ENCODE measurements at places on chromosomes 12 and 14. TPM values are rescaled to one million over a fixed set of nuclear protein-coding genes. Genes with fewer than 3 reads are reported as not detected.
A peak's percentile ranks its signal among the peaks of the same experiment; 100 is the strongest.

EMC9 gene
- total RNA-seq = 38.9 TPM

C1QL4 gene
- not detected for total RNA-seq

TAC3 gene
- 0.48 TPM for total RNA-seq

DNA sequence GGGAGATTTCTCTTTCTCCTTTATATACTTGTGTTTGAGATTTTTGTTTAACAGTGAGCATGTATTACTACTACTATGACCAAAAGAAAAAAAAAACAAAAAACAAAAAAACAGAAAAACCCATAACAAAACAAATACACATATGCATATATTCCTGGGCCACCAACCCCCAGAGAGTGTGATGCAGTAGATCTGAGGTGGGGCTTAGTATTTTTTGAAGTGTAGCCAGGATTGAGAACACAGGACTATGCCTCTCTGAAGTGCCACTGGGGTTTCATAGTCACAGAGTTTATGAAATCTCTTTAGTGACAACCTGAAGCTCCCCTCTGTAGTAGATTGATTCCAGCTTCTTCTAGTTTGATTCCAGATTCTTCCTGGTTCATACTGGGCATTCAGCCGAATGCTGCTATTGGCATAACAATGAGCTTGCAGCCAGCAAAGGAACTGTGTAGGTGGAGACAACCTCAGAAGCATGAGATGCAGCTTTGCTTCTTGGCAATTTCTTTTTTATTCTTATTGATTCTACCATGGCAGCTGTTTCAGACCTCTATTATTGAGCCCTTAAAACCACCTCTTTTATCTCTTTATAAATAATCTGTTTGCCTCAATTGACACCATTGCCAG, 15.5 kb upstream of the ANO4 start:
- H3K4me3 ChIP-seq = no peak overlapping the region
- H3K27me3 ChIP-seq = no peaks in the 10 kb centered on the region
- H3K27ac ChIP-seq = no peak overlapping the region
- no peak for DNase-seq
- H3K4me1 ChIP-seq = no peaks in the 10 kb centered on the region

CPNE6 gene
- total RNA-seq = not detected

DNA sequence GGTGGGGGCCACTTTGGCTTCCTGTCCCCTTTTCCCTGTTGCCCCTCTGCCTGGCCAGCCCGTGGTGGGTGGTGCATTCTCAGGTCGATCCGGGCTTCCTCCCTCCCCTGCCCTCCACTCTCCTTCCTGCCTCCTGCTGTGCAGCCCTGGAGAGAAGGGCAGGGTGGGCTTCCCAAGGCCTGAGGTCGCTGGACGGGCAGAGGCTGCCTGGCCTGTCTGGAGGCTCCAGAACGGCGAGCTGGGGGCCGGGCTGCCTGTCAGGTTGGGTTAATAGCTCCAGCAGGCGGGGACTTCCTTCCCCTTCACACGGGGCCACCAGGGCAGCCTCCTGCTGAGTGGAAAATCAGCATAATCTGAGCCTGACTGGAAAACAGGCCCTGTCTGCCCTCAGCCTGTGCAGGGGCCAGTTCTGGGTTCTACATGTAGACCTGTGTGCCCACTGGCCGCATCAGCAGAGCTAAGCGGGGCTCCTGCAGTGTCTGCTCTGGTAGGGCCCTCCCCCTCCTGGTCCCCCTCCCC, 11.3 kb downstream of the KIF26A start:
- H3K4me1 ChIP-seq = no peaks in the 10 kb centered on the region
- H3K36me3 ChIP-seq = no peaks in the 10 kb centered on the region
- no peak overlapping the region for H3K4me3 ChIP-seq
- peak; percentile 52 for DNase-seq
- no peaks in the 10 kb centered on the region for H3K27me3 ChIP-seq

STYK1 gene
- not detected for total RNA-seq

DNA sequence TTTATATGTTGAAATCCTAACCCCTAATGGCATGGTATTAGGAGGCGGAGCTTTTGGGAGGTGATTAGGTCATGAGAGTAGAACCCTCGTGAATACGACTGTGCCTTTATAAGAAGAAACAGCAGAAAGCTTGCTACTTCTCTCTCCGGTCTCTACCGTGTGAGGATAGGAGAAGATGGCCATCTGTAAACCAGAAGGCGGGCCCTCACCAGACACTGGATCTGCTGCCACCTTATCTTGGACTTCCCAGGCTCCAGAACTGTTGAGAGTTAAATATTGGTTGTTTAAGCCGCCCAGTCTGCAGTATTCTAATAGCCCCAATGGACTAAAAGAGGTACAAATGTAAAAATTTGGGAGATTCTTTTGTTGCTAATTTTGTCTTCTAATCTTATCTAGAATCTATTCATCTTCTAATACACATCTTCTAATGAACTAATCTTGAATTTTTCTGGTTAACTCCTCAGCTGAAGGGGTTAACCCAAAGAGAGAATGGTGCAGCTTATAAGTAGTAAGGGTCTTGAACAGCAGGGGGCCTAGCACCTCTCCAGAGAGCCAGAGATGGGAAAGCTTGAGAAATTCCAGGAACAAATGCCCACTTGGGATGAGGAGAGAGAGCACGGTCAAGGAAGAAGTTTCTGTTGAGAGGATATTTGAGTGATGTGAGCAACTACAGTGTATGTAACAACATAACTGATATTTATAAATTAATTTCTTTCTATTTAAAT, 264.0 kb upstream of the GRIP1 start:
- no peak overlapping the region for H3K27ac ChIP-seq
- H3K4me1 ChIP-seq = peaks cover 36% of the 10 kb centered on the region
- no peak overlapping the region for H3K4me3 ChIP-seq
- no peaks in the 10 kb centered on the region for H3K36me3 ChIP-seq
- DNase-seq = no peak
- no peaks in the 10 kb centered on the region for H3K27me3 ChIP-seq

DNA sequence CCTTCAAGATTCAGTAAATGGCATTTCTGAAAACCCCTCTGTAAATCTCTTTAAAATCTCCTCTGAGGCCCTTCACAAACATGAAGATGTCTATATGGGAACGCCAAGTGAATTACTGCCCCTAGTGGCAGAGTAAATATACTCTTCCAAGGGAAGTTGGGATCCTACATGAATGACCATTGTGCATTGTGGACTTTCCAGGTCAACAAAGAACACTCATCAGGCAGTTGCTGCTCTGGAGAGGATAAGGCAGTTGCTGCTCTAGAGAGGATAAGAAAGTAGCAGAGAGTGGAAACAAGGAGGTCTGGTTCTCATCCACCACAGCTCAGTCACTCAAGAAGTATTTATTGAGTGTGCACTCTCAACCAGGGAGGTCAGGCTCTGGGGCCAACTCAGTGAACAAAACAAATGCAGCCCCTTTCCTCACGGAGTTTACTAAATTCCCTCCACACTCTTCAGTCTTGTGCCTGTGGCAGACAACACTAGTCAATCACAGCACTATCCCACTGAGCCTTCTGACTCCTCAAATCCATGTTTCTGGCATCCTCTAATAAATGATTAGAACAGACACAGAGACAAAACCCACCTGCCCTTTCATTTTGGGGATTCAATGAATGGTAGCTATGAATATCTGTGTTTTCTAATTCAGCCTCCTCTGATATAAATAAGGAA, 52.9 kb downstream of the SVOP start:
- no peak overlapping the region for H3K27ac ChIP-seq
- H3K4me1 ChIP-seq = no peaks in the 10 kb centered on the region
- DNase-seq = no peak
- no peak overlapping the region for H3K4me3 ChIP-seq
- no peaks in the 10 kb centered on the region for H3K27me3 ChIP-seq

DNA sequence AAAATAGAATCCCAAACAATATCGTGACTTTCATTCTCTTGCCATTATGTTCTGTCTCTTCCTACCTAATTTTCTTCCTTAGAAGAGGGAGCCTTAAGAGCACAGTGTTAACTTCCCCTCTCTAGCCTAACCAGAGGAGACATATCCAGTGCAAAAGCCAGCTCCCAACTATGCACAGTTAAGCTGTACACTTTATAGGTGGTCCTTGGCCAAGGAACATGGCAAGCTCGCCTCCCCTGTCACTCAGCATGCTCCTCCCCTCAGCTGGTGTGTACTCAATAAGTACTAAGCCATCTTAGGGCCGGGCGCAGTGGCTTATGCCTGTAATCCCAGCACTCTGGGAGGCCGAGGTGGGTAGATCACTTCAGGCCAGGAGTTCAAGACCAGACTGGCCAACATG, 255.1 kb upstream of the TMPO start:
- no peaks in the 10 kb centered on the region for H3K36me3 ChIP-seq
- no peaks in the 10 kb centered on the region for H3K4me1 ChIP-seq
- H3K4me3 ChIP-seq = no peak overlapping the region
- no peak for DNase-seq

DNA sequence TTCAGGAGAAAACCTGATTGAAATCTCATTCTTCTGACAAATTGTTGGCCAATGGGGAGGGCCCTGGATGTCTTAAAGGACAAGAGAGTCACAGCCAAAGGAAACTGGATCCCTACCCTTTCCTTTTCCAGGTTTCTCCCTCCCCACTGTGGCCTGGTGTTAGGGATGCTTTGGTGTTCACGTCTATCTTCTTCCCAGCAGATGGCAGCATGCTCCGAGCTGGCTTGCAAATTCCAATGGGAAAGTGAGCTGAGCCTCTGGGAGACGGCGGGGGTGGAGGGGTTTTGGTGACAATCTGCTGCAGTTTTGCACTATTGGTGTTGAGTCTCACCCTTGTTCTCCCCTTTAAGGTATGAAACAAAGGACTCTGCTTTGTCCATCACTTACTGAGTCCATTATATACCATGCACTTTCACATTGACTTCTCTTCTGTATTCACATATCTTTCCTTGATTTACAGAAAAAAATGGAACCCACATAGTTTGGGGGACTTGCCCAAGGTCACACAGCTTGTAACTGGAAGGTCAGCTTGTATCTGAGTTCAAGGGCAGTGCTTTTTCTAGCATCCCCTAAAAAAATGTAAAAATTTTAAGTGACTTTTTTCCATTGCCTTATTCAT, 39.3 kb downstream of the CCDC177 start:
- no peak overlapping the region for H3K4me3 ChIP-seq
- H3K36me3 ChIP-seq = no peaks in the 10 kb centered on the region
- H3K27ac ChIP-seq = no peak overlapping the region
- peaks cover 7% of the 10 kb centered on the region for H3K27me3 ChIP-seq
- DNase-seq = peak; percentile 8
- no peaks in the 10 kb centered on the region for H3K4me1 ChIP-seq

- peaks cover 32% of the 10 kb centered on the region for H3K27me3 ChIP-seq
- H3K4me3 ChIP-seq = no peak overlapping the region
- DNase-seq = no peak
- H3K36me3 ChIP-seq = peaks cover 1% of the 10 kb centered on the region
These were observed 409.0 kb downstream of the TMEM121 start for GRCh38 chr14:105935384-105935783.

ERO1A gene
- 90.4 TPM for total RNA-seq

DNA sequence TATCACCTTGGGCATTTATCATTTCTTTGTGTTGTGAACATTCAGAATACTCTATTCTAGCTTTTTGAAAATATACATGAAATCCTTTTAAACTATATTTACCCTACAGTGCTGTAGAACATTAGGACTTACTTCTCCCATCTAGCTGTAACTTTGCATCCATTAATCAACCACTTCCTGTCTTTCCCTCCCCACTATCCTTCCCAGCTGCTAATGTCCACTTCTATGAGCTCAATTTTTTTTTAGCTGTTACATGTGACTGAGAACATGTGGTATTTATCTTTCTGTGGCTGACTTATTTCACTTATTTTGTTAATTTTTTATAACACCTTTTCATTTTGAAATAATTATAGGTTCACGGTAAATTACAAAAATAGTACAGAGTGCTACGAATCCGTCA, 136.0 kb downstream of the LMNTD1 start:
- H3K36me3 ChIP-seq = no peaks in the 10 kb centered on the region
- H3K27ac ChIP-seq = no peak overlapping the region
- H3K4me3 ChIP-seq = no peak overlapping the region
- no peak for DNase-seq
- no peaks in the 10 kb centered on the region for H3K27me3 ChIP-seq
- no peaks in the 10 kb centered on the region for H3K4me1 ChIP-seq

- H3K4me3 ChIP-seq = no peak overlapping the region
- no peaks in the 10 kb centered on the region for H3K4me1 ChIP-seq
- H3K27ac ChIP-seq = no peak overlapping the region
- no peaks in the 10 kb centered on the region for H3K27me3 ChIP-seq
- peaks cover 2% of the 10 kb centered on the region for H3K36me3 ChIP-seq
- no peak for DNase-seq
These were observed 77.8 kb upstream of the MYL2 start for GRCh38 chr12:110998165-110998564.

LRRK2 gene
- total RNA-seq = not detected

GUCY2C gene
- total RNA-seq = not detected

ACADS gene
- 15.8 TPM for total RNA-seq

- H3K4me3 ChIP-seq = no peak overlapping the region
- no peak for DNase-seq
These were observed 229.5 kb downstream of the FOXN3 start for GRCh38 chr14:89187501-89187900.

DNA sequence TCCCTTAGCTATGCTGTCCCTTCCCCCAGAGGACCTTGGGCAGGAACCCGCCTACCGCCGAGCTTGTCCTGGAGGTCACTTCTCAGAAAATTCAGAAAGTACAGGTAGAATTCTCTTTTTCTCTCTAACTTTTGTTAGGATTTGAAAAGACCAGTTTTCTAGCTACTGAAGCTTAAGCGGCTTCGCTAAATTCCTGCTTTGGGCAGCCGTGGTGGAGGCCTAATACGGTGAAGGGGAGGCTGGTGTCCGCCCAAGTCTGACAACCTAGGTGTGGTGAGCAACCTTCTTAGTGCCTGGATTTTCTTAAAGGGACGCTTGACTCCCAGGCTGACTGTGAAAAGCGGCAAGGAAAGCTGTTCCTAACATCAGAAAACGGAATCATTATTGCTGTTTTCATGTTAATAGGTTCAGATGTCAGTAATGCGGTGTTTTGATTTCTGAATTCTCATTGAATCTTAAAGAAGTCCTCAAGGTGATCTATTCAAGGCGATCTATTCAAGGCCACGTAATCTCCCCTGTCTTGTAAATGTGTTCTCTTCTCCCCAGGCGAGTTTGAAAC, 835 bp downstream of the FGD4 start:
- peak overlapping the region; percentile 65 for H3K4me3 ChIP-seq
- H3K27ac ChIP-seq = no peak overlapping the region
- DNase-seq = no peak
- peaks cover 38% of the 10 kb centered on the region for H3K27me3 ChIP-seq

- no peaks in the 10 kb centered on the region for H3K36me3 ChIP-seq
- H3K4me1 ChIP-seq = no peaks in the 10 kb centered on the region
- no peak overlapping the region for H3K27ac ChIP-seq
- no peaks in the 10 kb centered on the region for H3K27me3 ChIP-seq
- DNase-seq = no peak
These were observed 196 bp upstream of the MYH6 start for GRCh38 chr14:23408307-23408630.

SLC22A17 gene
- total RNA-seq = 3.5 TPM

All from activated naive CD4-positive, alpha-beta T cell treated with anti-CD3 and anti-CD28 coated beads for 36 hours (primary cell).